GM23338 (cell line): ENCODE measurements at places on chromosomes 6 and 20.

DNA sequence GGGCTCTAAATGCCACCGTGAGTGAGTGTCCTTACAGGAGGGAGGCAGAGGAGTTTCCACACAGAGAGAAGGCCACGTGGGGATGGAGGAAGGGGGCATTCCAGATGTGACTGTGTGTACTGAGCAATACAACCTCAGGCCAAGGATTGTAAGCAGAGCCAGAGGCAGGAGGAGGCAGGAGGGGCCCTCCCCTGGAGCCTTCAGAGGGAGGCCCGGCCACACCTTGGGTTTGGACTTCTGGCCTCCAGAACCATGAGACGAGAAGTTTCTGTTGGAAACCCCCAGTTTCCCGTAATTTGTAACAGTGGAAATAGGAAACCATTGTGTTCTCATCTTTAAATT, 9.3 kb upstream of the KIF25 start:
- no peak for DNase-seq

DNA sequence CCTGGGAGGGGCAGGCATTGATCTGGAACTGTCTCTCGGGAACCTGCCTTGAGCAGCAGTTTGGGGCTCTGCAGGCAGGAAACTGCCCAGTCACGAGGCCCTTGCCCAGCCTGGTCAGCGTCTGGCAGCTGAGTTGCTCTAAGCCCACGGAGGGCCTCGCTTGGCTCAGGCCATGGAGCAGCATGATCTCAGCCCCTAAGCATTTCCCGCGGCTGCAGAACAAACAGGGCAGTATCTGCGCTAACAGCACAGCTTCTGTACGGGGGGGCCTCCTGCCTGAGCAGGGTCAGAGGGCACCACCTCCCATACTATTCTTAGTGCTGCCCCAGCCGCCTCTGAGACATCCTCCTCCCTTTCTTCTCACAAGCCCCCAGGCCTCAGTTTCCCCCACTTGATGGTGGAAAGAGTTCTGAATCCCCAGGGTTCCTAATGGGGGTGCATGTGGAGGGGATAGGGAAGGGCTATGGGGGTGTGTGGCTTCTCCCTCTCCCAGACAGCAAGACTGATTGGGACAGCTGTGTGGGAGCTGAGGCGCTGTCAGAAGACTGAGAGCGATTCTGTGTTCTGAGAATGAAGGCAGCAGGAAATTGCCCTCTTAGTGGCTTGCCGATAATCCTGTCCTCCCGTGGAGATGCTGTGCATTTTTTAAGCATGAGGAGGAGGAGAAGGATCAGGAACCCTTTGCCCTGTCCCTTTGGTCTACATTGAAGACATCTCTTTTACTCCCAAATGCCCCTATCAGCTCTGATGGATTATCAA, 46.4 kb downstream of the MOCS1 start:
- no peak for DNase-seq

- DNase-seq = no peak
These were observed 8.5 kb downstream of the TPD52L2 start for GRCh38 chr20:63873477-63873971.

GRCh38 chr20:33489495-33490022, 337 bp upstream of the CBFA2T2 start:
- peak; percentile 97 for DNase-seq

- peak; percentile 23 for DNase-seq
These were observed 90.0 kb downstream of the PERP start for GRCh38 chr6:138017166-138017757.

GRCh38 chr6:142925575-142926110, 19.3 kb downstream of the HIVEP2 start:
- DNase-seq = no peak

DNA sequence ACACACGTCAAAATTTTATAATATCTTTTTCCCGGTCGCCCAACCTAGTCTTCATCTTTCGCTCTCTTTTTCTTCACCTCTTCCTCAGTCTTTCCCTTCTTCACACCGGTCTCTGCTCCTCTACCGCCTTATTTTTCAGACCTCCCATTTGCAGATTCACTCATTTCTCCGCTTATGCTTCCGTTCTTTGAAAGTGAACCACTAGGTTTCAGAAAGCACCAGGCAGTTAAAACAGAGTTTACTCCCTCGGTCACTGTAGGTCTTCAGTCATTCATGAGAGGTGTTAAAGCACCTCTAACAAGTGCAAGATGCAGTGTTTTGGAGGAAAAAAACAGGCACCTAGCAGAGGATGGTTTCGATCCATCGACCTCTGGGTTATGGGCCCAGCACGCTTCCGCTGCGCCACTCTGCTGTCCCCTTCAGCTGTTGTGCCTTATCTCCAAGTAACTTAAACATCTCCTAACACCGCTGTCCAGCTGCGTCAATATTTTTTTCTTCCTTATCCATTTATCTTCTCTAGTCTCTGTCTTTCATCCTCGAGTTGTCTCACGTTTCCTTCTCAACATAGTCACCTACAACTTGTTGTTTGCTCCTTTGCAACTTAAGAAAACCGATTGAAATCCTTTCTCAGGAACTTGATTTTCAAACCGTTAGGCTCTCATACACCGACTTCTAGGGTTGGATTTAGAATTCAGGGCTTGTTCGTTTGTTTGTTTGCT, 119.7 kb upstream of the ZNF184 start:
- DNase-seq = peak; percentile 85

DNA sequence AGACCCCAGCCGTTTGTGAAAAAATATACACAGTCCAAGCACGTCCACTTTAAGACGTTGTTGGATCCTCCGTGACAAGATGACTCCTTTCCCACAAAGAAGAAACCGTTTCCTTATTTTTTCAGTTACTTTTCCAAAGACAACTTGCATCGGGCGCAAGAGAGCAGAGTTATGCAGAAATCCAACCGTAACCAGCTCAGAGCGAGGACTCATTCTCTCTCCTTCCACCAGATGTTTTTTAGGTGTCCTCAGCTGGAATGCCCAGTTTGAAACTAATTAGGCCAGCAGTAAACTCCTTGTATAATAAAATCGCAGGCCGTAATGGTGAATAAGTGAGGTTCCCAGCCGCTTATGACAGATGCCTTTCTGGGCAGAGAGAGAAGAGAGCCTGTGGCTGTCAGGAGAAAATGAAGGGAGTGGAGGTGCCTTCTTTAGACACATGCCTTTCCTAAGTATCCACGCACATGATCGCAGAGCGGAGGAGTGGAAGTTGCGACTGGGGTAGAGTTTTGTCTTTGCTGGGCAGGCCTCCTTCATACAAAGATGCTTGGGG, 2.8 kb downstream of the EYA2 start:
- DNase-seq = no peak

DNA sequence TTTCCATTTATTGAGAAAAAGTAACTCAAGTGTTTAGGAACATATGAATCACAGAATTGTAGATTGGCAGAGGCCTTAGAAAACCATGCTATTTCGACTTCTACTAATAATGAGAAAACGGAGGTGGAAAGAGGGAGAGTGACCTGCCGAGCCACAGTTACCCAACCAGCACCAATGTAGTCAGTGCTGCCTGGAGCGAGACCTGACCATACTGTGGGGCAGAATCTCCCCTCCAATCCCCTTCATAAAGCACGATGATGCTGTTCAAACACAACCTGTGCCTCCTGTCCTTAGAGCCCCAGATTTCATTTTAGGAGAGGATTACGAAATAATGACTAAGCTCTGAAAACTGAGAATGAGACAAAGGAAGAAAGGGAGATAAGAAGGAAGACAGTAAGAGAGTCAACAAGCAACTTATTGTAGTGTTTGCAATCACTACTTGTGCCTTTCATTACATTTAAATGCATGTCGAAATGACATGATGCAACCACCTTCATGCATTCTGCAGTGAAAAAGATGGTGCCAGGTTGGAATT, 70.6 kb downstream of the ATXN1 start:
- no peak for DNase-seq

DNA sequence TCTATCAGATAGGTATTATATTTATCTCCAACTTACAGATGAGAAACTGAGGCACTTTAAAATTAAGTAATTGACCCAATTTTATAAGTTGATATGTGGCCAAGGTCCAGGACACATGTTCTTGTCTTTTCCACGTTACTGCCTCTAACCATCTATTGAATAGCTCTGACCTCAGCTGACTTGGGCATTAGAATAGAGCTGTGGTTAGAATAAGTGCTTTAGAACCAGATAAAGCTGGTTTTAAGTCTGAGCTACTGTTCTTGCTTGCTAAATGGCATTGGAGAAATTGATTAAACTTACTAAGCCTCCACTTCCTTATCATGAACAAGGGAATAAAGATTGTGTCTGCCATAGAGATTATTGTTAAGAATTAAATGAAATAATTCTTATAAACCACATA, 147.8 kb upstream of the DTNBP1 start:
- no peak for DNase-seq

DNA sequence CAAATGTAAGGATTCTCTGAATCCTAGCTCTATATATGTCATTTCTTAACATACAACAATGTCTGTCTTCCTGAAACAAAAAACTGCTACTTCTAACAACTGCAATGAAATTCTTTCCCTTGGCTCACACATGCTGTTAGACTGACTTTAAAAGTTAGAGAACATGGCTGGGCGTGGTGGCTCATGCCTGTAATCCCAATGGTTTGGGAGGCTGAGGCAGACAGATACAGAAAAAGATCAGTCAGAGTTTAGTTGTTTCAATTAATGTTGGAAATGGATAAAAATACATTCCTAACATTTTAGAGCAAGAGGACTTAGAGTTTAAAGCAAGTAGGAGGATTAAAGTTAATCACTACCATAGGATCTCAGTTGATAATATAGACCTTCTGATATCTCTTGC, 28.7 kb upstream of the KIAA1586 start:
- DNase-seq = no peak
